ENCODE measurements at places on chromosomes 4 and X.

- DNase-seq: no peak
Observed at GRCh38 chr4:182293691-182294255, 50.6 kb downstream of the TENM3 start.

DNA sequence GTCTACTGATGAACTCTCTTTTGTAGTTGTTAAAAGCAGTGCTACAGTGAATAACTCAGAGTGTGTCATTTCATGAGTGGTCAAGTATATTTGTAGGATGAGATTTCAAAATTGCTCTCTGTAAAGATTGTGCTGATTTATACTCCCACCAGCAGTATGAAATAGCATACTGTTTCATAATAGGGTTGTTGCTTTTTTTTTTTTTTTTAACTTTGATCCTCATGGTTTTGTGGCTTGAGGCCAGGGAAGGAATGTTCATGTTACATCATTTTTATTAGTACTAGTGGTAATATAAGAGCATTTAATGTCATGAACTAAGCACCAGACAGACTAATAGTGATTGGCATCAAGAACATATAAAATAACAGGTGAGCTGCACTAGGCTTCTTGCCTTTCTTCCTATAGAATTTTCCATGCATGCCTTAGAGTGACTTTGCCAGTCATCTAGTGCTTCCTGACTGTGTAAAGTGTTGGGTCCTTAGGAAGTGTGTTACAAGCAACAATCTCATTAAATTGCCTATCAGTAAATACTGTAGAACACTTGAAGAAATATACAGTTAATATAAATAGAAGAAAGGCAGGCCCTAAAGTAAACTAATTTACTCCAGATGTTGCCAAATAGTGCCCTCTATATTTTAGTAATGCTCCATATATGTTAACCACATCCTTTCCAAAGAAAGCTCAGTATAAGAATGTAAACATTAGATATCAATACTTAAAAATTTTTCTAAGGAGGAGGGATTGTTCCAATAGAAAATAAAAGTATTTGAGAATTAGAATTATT, 38.6 kb upstream of the MSMO1 start:
- DNase-seq: no peak

- no peak for DNase-seq
Observed at GRCh38 chrX:43375136-43375535, 281.0 kb upstream of the MAOA start.

GRCh38 chrX:48971249-48972219, at the start of gene KCND1:
TSS of gene KCND1 (minus strand) at chrX:48971844. CDS start at chrX:48970271, 1,573 bp downstream.
- no peak for DNase-seq

GRCh38 chr4:23614284-23614892, 275.5 kb downstream of the PPARGC1A start:
- DNase-seq: peak; percentile 34

- no peak for DNase-seq
Observed at GRCh38 chr4:145003675-145004074, 94.3 kb downstream of the ANAPC10 start.

- no peak for DNase-seq
Observed at GRCh38 chr4:84862064-84862463, 104.4 kb downstream of the WDFY3 start.

DNA sequence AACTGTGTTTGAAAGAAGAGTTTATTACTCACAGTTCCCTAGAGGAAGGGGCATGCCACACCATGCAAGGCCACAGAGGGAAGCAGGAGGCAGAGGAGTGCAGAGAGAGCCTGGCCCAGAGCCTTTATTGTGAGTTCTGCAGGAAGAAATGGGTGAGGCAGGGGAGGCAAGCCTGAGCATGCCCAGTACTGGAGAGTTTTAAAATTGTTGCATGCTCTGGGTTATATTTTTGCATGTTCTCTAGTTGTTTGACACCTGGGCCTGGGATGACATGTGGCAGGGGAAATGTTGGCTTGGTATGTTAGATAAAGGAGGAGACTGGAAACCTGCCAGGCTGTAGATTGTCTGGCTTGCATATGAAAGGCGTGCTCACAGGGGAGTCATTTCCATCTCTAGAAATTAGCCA, 19.7 kb upstream of the CRMP1 start:
- DNase-seq: no peak

DNA sequence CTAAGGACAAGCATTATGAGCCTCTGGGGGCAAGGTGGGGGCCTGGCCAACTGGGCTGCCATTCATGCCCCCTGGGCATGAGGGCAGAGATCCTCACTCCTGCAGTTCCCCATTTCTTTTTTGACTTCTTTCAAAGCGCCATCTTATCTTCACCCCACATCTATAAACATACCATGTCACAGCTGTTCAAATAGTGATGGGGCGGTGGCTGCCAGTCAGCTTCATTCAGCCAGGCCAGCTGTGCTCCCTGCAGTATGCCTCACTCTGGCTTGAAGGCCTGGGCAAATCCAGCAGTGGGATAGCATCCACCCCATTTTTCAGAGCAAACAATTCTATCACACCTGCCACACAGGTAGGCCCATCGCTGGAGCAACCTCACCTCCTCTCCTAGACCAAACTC, 85.5 kb downstream of the NHSL2 start:
- peak; percentile 72 for DNase-seq

GRCh38 chr4:78227411-78228057, 170.4 kb downstream of the FRAS1 start:
- no peak for DNase-seq

- no peak for DNase-seq
Observed at GRCh38 chr4:173319696-173320095, 14.5 kb downstream of the HMGB2 start.

GRCh38 chr4:173782660-173783059, 252.6 kb upstream of the HAND2 start:
- DNase-seq: no peak

DNA sequence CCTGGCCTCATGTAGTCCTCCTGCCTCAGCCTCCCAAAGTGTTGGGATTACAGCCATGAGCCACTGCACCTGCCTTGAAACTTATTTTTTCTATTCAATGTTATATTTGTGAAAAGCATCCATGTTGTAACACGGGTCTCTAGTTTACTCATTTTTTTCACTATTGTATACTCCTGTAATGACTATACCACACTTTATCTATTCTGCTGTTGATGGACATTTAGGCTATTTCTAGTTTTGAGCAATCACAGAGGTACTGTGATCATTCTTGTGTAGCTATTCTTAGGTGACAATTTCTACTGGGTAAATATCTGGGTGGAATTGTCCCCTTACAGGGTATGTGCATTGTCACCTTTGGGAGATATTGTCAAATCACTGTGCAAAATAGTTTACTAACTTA, 3.6 kb downstream of the DRP2 start:
- no peak for DNase-seq

GRCh38 chr4:24595659-24596058, 11.3 kb upstream of the DHX15 start:
- DNase-seq: no peak

DNA sequence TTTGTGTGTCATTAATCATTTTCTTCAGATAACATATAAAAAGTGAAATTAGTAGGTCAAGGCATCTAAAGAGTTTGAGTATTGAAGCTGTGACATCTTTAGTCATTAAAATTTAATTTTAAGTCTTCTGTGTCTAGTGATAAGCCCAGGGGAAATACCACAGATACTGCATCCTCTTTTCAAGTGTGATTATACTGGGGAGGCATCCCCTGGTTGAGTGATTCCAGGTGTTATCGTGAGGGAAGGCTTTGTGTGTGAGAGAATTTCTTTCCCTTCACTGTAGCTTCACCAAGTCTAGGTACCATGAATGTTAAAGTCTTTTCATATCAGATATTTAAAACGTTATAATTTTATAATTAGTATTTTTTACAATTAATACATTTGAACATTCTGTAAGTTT, 193.4 kb downstream of the FRAS1 start:
- no peak for DNase-seq

DNA sequence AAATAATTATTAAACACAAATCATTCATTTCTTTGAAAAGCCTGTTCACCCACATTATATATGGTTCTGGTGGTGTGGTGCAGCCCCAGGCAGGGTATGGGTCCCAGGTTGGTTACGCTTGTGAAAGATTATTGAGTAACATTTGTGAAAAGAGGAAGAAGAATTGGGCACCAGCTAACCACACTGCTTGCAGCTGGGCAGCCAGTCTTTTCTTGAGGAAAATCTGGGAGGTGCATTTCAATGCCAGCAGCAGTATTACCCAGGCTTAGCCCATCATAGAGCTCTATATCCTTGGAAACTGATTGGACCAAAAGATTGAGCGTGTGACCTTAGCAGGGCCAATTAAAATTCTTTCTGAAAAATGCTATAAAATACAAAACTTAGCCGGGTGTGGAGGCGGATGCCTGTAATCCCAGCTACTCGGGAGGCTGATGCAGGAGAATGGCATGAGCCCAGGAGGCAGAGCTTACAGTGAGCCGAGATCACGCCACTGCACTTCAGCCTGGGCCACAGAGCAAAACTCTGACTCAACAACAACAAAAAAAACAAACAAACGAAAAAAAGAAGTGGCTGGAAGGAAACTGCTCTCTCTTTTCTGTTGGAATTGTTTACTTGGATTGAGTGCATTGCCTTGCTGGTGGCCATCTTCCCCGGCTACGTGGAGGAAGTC, 9.7 kb upstream of the PLAC8 start:
- DNase-seq: no peak

DNA sequence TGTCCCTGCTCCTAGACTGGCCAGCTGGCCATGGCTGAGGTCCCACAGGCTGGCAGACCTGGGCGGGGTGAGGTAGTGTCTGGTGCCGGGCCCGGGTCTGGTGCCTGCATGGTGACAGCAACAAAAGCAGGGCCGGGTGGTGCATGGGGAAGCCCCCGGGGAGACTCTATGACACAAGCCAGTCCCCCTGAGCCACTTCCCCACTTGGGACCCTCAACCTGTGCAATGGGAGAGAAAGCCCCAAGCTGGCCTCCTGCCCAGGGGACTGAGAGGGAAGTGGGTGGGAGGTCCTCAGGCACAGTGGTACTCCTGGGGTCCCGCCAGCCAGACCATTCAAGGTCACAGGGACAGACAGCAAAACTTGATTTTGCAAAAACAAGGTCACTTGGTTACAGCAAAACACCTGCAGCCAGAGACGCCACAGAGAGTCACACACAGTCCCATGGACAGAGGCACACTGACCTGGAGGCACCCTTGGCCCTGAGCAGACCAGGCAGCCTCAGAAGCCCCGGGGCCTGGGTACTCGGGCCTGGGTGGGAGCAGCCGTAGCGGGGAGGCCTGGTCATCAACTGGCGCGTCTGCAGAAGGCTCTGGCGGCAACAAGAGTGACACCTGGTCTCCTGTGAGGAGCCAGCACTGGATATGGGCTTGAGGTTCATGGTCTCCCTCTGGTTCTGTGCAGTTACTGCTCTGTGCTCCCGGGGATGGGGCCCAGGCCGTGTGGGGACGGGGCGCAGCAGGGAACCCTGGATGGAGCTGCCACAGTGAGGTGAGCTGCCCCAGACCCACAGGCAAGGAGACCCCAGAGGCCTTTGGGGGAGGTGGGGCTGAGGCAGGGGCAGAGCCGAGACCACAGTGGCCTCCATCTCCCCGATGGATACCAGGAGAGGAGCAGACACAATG, 60.6 kb downstream of the HTRA3 start:
- DNase-seq: no peak

DNA sequence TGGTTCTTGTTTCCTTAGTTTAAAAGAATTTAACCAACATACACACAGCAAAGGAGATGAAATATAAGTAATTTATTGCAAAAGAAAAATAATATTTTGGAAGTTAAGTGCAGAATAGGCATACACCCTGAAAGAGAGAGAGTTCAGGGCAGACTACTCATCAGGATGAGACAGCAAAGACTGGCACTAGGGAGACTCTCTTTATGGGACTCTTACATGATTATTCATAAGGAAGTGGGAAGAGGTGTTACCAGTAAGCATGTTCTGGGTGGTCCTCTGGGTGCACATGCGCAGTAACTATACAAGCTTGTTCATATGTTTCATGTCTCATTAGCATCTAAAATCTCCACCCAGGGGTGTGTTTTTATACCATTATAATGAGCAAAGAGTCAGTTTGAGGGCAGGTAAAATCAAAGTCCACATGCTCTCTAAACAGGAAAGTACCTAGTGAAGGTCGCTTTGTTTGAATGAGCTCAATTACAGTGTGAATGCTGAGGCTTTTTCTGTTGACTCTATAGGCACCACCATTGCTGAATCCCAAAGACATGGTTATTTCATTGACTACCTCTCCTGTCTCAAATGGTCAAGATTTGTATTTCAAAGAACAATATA, 38.2 kb upstream of the PRDM5 start:
- DNase-seq: no peak

GRCh38 chr4:183506389-183506735, 1.5 kb downstream of the ING2 start:
- DNase-seq: no peak

GRCh38 chrX:137425273-137425902, 140.5 kb upstream of the ZIC3 start:
- no peak for DNase-seq
